T-helper 2 cell (primary cell): ENCODE measurements at places on chromosomes 1 and 21.
A peak's percentile ranks its signal among the peaks of the same experiment; 100 is the strongest.

DNA sequence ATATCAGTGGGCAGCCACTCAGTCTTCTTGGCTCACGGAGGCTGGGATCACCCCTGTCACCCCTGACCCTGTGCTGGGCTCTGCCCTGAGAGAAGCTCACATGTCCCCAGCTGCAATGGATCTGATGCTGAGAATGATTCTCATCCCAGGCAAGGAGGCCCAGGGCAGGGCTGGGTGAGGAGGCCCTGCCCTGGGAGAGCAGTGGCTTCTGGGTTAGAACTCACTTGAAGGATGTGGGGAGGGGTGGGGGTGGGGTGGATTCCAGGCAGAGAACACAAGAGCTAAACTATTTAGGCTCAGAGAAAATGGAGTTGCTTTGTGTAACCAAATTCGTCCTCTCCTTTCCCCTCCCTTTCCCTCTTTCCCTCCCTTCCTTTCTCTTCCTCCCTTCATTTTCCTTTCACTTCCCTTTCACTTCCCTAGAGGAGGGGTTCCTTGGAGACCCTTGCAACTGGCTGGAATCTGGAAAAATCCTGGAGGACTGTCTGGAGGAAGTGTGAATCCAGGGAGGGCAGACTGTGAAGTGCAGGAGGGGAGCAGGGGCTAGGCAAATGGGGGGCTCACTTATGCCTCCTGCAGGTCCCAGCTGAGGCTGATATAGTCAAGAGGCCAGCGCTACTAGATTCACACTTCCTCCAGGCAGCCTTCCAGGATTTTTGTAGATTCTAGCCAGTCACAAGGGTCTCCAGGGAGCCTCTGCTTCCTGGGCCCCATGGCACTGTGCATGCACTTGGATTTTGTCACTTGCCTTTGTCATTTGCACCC lies 47.0 kb downstream of the IGSF21 start:
- DNase-seq, result no peak

DNA sequence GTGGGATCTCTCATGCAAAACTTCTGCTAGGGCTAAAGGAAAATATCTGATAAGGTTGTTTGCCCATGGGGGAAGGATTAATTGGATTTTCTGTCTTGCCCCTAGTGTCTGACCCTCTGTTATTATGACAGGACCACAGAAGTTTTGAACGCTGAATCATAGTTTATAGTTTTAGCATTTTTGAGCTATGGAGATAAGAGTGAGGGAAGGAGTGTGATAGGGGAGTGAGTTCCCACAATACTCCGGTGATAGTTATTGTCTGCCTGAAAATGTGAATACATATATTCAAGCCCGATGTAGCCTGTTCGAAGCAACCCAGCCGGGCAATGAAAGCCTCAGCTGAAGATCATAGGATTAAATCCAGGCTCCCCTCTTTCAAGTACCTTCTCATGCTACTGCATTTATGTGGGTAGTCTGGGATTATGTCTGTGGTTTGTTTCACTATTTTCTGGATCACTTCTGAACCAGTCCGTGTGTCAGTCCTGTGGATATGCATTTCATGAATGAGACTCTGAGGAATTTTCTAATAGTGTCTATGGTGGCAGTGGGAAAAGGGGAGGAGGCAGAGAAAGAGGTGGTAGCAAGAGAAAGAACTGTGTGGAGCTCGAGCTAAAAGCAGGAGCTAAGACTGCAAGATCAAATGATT lies 258.7 kb downstream of the DISC1 start:
- no peak for DNase-seq

DNA sequence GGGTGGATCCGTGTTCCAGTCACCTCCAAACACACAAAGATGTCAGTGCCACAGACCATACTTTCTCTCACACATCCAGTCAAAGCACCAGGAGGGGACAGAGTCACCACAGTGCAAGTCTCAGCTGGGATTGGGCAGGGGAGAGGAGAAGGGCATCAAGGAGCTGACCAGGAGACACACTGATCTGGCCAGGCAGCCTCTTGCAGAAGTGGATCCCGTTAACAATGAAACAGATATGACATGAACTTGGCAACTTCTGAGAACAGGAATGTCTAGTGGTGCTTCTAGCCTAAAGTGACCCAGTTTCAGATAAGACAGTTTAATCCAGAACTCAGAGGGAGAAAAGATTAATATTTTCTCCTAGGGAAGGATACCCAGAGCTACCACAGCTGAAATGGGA lies 71.0 kb downstream of the HIVEP3 start:
- no peak for DNase-seq

DNA sequence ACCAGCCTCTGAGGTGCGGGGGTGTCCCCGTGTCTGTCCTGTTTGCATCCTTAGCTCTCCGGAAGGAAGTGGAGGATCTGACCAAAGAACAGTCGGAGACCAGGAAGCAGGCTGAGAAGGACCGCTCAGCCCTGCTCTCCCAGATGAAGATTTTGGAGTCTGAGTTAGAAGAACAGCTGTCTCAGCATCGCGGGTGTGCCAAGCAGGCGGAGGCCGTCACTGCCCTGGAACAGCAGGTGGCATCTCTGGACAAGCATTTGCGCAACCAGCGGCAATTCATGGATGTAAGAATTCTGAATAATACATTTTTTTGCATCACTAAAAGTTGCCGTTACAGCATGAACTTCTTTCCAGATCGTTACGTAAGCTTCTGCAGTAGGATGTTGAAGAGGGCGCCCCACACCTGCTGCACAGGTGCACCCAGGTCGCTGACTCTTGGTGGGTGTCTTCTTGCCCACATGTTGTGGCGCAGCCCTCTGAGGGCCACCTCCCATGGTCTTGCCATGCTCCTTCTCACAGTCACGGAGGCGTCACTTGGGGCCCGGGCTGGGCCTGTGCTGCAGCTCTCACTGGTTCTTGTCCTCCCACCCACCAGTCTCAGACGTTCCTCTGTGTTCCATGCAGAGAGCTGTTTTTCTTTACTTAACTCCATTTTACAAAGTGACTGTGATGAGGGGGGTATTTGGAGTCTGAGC lies 61.3 kb upstream of the DIP2A start:
- DNase-seq, result no peak

- no peak for DNase-seq
Measured at GRCh38 chr1:95223110-95223509, 10.9 kb upstream of the RWDD3 start.

GRCh38 chr21:42456457-42456856 lies 39.6 kb downstream of the RSPH1 start:
- DNase-seq, result peak; percentile 64

DNA sequence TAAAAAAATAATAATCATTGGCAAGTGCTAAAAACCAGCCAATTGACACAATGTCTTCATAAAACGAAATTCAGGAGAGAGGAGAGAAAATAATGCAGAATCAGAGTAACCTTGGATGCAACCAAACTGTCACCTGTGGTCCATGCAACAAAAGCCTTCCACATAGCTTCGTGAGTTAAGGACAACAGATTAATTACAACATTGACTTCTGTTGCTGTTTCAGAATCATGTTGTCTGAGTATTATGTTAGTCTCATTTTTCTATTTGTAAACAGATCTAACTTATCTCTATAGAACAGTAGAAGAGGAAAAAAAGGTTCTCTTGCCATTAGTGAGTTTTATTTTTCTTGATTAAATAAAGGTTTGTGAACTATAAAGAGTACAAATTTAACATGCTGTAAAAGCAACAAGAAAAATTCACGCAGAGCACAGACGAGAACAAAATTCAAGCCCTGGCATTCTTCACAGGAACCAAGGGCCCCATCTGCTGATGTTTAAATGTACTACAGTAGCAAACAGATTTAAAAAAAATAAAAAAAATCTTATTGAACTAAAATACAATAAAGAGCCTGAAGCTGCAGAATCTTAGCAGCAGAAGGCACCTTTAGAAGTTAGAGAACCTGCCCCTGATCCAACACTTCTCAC lies 381.1 kb upstream of the PKN2 start:
- no peak for DNase-seq

GRCh38 chr1:155892796-155893195 lies 18.4 kb downstream of the RIT1 start:
- no peak for DNase-seq

DNA sequence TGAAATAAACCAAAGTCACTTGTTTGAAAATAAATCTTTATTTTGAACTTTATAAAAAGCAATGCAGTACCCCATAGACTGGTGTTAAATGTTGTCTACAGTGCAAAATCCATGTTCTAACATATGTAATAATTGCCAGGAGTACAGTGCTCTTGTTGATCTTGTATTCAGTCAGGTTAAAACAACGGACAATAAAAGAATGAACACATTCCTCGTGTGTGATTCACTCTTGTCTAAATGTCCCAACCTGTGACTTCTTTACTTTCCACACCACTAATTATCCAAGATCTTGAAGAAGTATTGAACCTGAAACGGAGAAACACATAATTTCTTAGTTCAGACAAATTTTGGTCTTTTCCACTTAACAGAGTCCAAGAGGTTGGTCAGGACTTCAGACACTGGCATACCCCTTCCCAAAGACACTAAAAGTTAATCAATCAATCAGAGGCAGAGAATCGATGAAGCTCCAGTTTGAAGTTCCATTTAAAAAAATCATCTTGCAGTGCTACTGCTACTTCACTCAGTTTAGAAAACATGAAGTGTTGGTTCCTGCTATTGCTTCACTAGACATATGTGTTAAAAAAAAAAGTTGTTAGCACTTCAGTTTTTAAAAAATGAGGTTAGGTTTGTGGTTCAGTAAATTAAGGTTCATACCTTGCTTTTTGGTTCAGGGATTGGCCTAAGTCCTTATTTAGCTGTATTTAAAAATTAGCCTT lies 26.2 kb downstream of the ATP1B1 start:
- no peak for DNase-seq
